CD4-positive, alpha-beta T cell treated with Interleukin-15 for 4 hours (primary cell): ENCODE measurements at places on chromosomes 2 and 18.

- DNase-seq = no peak
Measured at GRCh38 chr2:65278531-65278981, 50.9 kb downstream of the ACTR2 start.

GRCh38 chr2:68344031-68344430, 21.1 kb upstream of the PLEK start:
- DNase-seq = no peak

DNA sequence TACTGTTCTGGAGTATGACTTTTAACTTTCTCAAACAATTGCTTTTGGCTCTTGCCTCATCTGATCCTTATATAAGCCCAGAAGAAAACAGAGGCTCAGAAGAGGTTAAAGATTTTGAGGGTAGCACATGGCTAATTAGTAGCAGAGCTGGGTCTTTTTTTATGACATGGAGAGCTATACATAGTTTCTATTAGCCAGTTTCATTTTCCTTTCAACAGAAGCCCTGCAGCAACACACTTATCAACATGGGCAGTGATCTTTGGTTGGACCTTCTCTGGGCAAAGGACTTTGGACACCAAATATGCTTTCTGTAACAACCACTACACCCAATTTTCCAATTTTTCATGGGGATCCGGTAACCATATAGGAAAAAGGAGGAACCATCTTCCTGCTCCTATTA, 64.9 kb downstream of the NCKAP5 start:
- no peak for DNase-seq

GRCh38 chr2:197460649-197461048, 7.3 kb downstream of the COQ10B start:
- DNase-seq = no peak

DNA sequence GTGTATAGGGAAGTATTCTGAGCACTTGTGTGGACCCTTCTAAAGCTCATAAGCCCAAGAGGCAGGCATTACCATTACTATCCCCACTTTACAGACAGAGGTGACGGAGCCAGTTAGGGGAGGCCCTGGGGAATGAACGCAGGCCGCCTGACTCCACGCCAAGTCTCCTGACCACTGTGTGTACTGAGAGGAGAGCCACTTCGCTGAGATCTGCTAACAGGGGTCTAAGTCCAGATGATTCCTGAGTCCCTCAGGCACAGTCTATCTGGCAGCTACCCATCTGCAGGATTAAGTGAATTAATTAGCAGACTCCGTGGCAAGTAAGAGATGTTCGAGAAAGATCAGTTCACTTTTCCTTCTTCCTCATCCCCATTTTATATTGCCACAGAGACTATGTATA, 13.7 kb downstream of the CYB5A start:
- no peak for DNase-seq

DNA sequence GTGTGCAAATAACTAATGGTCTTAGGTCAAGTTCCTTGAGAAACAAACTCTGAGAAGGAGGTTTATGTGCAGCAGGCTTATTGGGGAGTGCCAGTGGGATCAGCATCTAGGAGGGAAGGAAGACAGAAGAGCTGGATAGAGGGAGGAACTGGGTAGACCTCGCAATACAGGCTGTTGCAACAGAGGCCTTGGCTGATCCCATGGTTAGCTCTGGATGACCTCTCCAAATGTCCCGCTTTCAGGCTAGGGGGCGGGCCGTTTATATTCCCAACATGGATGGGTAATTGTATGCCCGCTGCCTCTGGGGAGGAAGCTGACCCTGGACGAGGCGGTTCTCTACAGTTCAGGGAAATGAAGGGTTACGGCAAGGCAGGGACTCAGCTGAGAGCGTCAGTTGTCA, 14.7 kb upstream of the CAPN13 start:
- DNase-seq = no peak

DNA sequence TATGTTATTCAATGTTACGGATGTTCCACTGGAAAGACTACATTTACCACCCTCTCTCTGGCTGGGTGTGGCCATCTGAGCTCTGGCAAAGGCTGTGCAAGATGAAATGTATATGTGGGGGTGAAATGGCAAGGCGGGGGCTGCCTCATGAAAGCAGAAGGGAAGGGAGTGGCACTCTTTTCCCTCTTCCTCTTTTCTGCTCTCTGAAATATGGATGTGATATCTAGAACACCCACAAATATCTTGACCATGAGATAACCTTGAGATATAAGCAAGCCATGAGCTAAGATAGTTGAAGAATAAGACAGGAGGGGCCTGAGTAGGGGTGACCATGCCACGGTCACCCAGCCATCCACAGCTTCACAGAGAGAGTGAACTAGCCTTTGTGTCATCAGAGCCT, 367.8 kb upstream of the ID2 start:
- no peak for DNase-seq

DNA sequence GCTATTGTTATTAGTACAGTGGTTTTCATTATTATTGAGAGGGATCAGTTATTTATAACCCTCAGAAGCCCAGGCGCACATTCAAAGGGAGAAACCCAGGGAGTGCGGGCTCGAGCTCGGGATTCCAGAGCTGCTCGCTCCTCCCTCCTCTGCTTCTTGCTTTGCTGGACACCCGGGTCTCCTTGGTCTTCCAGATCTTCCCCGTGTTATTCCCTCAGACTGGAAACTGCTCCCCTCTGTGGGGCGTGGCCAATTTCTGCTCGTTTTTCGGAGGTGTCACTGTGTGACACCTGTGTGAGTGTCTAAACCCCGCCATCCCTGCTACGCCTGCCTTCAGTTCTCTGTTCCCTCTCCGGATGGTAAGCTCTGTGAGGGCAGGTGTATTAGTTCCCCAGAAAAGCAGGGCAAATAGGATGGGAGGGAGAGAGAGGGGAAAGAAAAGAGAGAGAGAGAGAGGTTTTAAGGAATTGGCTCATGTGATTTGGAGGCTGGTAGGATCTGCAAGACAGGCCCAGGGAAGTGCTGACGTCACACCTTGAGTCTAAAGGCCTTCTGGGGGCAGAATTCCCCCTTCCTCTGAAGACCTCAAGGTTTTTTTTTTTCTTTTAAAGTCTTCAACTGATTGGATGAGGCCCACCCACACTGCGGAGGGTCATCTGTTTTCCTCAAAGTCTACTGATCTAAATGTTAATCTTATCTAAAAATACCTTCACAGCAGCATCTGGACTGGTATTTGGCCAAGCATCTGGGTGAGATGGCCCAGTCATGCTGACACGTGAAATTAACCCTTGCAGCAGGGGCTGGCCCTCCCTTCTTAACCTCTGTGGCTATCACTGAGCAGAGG, 457.3 kb upstream of the ID2 start:
- DNase-seq = no peak

DNA sequence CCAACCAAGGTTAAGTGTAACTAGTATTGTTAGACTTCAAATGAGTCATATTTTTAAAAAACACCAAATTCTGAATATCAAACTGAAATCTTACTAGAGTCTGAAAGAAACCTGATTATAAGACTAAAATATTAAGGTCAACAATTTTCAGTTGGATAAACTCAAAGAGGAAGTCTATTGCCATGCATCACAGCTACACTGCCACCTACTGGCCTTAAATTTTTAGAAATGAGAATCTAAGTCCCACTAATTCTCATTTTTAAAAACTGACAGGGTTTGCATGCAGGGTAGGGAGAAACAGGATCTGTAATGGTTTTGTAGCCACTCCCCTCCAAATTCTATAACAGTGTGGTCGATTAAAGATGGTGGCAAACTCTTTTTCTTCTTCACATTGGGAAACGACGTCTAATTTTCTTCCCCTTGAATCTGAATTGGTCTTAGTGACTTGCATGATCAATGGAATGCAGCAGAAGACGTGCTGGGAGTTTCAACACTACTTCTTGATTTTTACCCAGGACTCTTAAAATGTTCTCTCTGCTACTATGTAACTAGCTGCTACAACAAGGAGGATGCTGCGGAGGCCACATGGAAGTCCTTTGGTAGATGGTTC, 176.1 kb upstream of the SESTD1 start:
- DNase-seq = peak; percentile 40

- DNase-seq = no peak
Measured at GRCh38 chr2:22604136-22604535, 780.8 kb upstream of the KLHL29 start.

GRCh38 chr2:239151201-239152131, 249.4 kb downstream of the HDAC4 start:
- DNase-seq = no peak

- no peak for DNase-seq
Measured at GRCh38 chr2:229408356-229408755, 137.3 kb upstream of the PID1 start.

GRCh38 chr2:102025016-102025501, 33.3 kb downstream of the IL1R2 start:
- no peak for DNase-seq

GRCh38 chr2:27615316-27615715, 13.5 kb downstream of the CCDC121 start:
- no peak for DNase-seq

DNA sequence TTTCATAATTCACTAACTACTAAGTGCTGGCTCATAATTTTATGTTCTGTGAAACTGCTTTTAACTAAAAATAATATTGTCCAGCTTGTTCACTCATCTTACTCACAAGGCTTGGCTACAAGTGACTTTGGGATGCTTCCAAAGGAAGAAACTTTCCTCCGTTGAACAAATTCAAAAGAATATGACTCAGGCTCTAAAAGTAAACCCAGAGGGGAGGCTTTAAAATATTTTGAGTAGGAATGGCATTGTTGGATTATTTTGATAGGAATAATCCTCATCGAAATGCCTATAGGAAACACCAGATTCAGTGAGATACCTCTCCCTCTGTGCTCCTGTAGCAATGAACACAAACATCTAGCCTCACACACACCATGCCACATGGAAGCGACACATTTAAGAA, 25.2 kb upstream of the TLK1 start:
- no peak for DNase-seq

DNA sequence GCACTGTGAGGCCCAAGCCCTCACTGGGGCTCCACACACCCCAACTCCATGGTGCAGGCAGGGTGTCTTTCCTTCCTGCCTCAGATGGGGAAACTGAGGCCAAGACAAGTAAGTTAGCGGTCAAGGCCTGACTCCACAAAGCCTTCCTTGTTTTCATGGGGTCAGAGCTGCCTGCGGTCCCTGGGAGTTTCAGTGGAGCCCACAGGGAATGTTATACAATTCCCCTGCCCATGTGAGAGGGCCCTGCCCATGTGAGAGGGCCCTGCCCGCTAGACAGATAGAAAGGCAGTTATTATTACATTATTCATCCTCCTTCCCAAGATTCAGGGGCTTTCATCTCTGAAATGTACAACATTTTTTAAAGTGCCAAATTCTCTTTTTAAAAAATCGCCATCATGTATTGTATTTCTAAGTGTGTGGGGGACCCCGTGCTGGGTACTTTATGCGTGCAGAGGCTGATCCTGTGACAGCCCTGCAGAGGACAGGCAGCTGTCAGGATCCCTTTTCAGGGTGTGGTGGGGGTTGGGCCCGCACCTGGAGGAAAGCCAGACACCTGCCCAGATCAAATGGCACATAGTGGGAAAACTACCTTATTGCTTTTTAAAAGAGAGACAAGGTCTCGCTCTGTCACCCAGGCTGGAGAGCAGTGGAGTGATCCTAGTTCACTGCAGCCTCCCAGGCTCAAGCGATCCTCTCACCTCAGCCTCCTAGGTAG, 23.4 kb downstream of the FBLN7 start:
- DNase-seq = no peak

GRCh38 chr2:54891909-54892308, 158.3 kb downstream of the RTN4 start:
- no peak for DNase-seq

- no peak for DNase-seq
Measured at GRCh38 chr18:42850174-42851083, 265.1 kb downstream of the RIT2 start.

- DNase-seq = peak; percentile 53
Measured at GRCh38 chr2:225010804-225011203, 31.5 kb downstream of the DOCK10 start.

DNA sequence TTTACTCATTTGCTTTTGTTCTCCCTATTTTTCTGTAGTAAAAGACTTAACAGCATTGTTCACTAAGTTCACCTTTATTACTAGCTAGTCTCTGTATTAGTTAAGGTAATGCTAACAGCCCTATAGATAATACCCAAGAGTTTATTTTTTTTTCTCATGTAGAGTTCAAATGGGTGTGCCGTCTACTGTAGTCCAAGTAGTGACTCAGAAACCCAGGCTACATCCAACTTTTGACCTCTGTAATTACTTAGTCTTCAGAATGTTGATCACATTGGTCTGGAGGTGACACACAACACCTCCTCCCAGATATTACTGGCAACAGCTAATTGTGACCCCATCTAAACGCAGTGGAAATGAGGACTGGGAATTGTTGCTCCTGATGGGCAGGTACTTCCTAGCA, 7.7 kb downstream of the COQ10B start:
- DNase-seq = no peak

- no peak for DNase-seq
Measured at GRCh38 chr18:11953113-11953512, 28.2 kb upstream of the IMPA2 start.

DNA sequence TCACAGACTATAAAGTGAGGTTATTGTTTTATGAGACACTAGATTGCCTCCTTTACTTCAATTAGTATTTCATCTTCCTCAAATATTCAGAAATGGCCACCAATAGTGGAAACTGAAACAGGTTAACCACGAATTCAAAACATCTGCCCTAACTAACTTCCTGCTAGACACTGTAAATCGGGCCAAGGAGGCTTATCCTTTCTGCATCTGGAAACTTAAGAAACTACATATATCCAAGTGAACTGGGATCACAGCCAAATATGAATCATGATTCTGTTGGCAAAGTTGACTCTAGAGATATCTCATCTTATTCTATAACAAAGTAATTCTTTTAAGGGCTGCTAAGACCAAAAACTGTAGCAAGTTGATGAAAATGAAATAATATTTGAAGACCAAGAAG, 136.6 kb upstream of the ZC3H15 start:
- DNase-seq = no peak

GRCh38 chr2:19109518-19109917, 248.9 kb downstream of the OSR1 start:
- no peak for DNase-seq

- DNase-seq = peak; percentile 22
Measured at GRCh38 chr2:197813093-197813787, 8.8 kb downstream of the PLCL1 start.

DNA sequence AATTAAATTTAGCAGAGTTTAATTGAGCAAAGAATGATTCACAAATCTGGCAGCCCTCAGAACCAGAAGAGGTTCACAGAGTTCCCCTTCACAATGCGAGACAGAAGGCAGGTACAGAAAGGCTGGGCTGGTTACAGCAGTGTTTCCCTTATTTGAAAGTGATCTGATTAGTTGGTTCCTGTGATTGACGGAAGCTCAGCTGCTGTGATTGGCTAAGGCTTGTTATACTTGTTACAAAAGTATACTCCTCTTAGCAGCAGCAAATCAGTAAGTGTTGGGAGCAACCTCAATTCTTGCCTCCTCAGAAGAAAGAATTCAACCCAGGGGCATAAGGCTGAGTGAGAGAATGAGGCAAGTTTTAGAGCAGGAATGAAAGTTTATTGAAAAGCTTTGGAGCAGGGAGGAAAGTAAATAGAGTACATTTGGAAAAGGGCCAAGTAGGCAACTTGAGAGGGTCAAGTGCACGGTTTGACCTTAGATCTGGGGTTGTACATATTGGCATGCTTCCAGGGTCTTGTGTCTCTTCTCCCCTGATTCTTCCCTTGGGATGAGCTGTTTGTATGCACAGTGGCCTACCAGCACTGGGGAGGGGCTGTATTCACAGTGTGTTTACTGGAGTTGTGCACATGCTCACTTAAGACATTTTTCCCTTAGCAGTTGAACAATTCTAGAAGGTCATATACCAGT, 431.8 kb upstream of the RAB12 start:
- no peak for DNase-seq

- DNase-seq = no peak
Measured at GRCh38 chr2:220556658-220557057, 929.2 kb downstream of the SLC4A3 start.
